ENCODE measurements at places on chromosomes 2 and 18. TPM values are rescaled to one million over a fixed set of nuclear protein-coding genes. Genes with fewer than 3 reads are reported as not detected.

DNA sequence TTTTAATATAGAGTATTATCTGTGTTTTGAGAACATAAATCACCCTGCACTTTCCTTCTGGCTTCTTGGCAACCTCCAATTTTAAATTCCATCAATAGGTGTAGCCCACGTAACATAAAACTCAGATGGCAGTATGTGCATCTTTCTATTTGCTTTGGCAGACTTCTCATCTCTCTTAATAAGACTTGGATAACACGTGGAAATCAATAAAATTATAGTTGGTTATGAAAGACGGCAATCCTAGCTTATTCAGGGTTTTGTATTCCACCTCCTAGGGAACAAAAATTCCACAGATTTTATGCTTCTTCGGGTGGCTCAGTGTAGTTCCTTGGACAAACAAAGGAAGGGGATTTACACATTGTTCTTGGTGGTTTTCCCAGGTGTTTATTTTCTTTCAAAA is 299.3 kb downstream of the RND3 start:
- no peak for DNase-seq
- H3K4me1 ChIP-seq = no peaks in the 10 kb centered on the region
- H3K4me3 ChIP-seq = no peak overlapping the region
- no peaks in the 10 kb centered on the region for H3K27me3 ChIP-seq
- no peaks in the 10 kb centered on the region for H3K36me3 ChIP-seq

DNA sequence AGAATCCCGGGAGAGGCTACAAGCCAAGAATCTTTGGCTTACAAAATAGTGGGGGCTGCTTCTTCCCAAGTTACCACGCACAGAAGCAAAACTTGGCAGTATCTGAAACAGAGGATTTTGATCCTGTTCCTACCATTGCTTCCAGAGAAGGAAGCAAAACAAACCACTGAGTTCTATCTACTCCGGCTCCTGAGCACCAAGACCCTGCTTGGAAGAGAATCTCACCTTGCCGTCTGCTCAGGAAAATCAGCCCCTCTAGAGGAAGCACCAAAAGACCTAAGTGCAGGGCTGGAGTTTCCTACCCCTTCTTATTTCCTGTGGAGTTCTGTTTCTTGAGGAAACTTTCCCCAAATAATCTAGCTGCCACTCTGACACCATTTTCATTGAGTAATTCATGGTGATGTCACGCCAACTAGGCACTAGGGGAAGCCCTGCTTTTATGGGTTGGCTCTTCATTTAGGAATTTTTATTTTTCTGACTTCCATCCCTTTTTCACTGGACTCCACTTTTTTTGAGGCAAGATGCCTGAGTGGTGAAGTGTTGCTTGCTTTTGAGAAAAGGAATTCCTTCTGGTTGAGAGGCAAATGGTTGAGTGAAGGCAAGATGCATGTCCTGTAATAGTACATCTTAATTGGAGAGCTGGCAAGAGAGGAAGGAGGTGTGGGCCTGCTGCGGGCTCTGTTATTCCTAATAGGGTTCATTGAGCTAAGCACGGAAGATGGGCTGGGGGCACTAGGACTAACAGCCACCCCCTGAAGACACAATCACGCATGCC is 36.8 kb upstream of the EML4 start:
- DNase-seq = no peak
- H3K27me3 ChIP-seq = no peaks in the 10 kb centered on the region
- no peaks in the 10 kb centered on the region for H3K36me3 ChIP-seq
- H3K4me1 ChIP-seq = peaks cover 13% of the 10 kb centered on the region
- H3K4me3 ChIP-seq = no peak overlapping the region
- peak overlapping the region; percentile 69 for H3K27ac ChIP-seq

DNA sequence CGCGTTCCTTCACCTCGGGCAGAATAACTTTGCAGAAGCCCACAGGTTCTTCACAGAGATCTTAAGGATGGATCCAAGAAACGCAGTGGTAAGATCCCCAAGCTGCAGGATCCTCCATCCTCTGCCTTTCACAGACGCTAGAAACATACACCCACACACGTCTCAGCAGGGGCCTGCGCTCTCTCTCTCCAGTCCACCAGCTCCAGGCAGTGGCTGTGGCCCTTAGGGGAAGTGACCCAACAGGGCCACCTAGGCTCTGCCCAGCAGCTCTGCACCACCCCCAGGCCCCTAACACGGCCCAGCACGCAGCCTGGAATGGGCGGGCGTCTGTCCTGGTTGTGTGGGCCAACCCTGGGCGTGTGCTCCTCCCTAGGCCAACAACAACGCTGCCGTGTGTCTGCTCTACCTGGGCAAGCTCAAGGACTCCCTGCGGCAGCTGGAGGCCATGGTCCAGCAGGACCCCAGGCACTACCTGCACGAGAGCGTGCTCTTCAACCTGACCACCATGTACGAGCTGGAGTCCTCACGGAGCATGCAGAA is 40.4 kb downstream of the ADI1 start:
- H3K27me3 ChIP-seq = no peaks in the 10 kb centered on the region
- H3K27ac ChIP-seq = no peak overlapping the region
- no peaks in the 10 kb centered on the region for H3K36me3 ChIP-seq
- DNase-seq = no peak

DNA sequence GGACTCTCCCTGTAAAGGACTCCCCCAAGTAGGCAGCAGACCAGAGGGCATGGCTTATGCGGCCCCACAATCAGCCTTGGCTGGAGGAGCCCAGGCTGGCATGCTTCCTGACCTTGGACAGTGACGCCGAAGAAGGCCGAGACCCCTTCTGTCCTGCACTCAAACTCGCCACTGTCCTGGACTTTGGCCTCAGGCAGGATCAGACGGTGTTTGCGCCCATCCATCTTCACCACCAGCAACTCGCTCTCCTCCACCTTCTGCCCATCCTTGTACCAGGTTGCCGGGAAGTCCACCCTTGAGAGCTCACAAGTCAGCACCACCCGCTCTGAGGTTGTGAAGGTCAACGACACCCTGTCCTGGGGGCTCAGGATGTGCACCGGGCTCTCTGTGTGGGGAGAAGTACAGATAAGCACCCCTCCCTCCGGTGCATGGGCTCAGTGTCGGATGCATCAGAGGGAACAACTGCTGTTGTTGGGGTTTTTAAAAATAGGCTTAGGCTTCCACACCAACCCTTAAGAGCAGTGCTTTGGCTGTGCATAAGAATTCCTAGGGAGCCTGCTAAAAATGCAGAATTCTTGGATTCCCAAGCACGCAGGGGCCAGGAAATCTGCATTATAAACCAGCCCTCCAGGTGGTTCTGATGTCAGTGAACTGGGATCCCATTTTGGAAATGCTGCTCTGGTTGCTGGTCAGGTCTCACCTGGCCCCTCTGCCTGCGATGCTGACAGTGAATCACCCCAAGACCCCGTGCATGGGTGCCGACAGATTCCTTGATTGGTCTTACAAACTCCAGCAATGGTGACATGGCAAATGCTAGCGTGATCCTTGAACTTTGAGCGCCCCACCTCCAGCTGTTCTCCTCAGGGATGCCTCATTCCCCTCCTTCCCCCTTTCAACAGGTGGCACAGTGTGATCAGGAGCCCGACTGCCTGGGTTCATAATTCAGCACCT is 5.9 kb downstream of the OBSL1 start:
- H3K27ac ChIP-seq = no peak overlapping the region
- no peaks in the 10 kb centered on the region for H3K36me3 ChIP-seq
- H3K27me3 ChIP-seq = no peaks in the 10 kb centered on the region
- H3K4me3 ChIP-seq = no peak overlapping the region
- no peak for DNase-seq

DNA sequence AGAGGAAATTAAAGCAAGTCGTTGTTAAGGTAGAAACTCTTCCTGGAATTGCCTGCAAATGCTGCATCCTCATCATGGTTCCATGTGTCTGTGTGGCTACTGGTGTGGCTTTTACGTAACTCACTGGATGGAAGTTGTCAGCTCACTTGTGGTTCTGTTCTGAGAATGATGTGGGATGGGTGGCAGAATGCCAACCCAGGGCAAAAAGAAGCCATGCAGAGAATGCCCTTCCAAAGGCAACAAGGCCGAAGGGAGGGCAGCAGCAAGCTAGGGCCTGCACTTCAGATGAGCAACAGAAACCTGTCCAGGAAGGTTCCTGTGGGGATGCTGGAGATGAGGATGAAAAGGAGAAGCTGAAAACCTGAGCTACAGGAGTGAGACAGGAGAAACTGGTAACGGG is 10.4 kb upstream of the NAPG start:
- H3K4me1 ChIP-seq = peaks cover 15% of the 10 kb centered on the region
- H3K4me3 ChIP-seq = no peak overlapping the region
- no peak overlapping the region for H3K27ac ChIP-seq
- H3K36me3 ChIP-seq = no peaks in the 10 kb centered on the region
- no peaks in the 10 kb centered on the region for H3K27me3 ChIP-seq
- no peak for DNase-seq

DNA sequence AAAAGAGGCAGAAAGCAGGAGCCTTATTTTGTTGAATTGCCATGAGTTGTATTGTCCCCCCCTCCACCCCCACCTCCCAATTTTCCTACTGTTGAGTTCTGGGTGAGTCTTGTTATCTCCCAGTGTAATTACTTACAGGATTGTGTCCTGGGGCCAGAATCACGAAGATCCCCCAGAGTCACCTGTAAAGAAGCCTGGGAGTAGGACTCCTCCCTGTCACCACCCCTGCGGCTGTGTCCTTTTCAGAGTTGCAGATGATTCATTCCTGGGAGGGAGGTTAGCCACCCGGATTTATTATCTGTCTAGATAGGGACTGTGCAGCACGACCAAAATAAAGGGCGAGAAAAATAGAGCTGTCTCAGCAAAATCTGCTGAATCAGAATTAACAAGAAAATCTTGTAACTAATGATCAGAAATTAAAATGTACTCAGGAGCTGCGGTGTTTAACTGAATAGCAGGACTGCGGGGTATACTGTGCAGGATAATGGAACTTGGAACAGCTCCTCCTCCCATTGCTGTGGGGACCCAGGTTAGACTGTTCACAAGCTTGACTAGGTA is 81.7 kb upstream of the CAPN13 start:
- DNase-seq = no peak
- no peaks in the 10 kb centered on the region for H3K4me1 ChIP-seq
- no peaks in the 10 kb centered on the region for H3K36me3 ChIP-seq
- H3K4me3 ChIP-seq = no peak overlapping the region

DNA sequence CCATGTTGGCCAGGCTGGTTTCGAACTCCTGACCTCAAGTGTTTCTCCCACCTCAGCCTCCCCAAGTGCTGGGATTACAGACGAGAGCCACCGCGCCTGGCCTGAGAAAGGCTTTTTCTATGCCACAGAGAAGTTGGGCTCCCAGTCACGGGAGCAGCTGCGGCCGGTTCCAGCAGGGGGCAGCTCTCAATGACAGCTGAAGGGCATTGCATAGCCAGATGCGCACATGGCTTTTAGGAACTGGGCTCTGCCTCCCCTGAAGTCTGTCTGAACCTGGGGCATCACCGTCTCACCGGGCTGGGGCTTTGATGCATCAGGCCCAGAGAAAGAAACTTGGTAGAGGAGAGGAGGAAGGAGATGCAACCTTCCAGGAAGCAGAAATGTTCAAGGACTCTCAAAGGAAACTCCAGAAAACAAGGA is 84.2 kb upstream of the LAPTM4A start:
- H3K27ac ChIP-seq = no peak overlapping the region
- H3K36me3 ChIP-seq = no peaks in the 10 kb centered on the region
- H3K27me3 ChIP-seq = no peaks in the 10 kb centered on the region
- no peak overlapping the region for H3K4me3 ChIP-seq
- H3K4me1 ChIP-seq = no peaks in the 10 kb centered on the region
- peak; percentile 56 for DNase-seq

DNA sequence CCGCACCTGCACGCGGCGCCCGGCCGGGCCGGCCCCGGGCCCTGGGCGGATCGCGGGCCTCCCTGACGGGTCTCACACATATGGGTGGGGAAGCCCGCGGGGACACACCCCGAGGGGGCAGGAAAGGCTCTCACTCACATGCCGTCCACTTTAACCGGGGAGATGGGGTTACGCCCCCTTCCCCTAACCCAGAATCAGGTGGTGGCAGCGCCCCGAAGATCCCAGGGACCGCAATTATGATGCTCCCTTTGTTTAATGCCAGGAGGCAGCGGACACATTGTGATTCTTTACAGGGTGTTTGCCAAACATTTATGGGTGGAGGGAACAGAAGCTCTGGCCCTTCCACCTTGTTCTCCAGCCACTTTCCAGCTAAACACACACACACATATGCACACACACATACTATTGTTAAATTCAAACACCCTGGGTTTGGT is 424 bp upstream of the ANKRD44 start:
- no peaks in the 10 kb centered on the region for H3K36me3 ChIP-seq
- H3K4me1 ChIP-seq = peaks cover 5% of the 10 kb centered on the region
- DNase-seq = no peak
- H3K27ac ChIP-seq = no peak overlapping the region
- H3K4me3 ChIP-seq = no peak overlapping the region
- no peaks in the 10 kb centered on the region for H3K27me3 ChIP-seq

- no peaks in the 10 kb centered on the region for H3K27me3 ChIP-seq
- no peak overlapping the region for H3K4me3 ChIP-seq
- H3K4me1 ChIP-seq = no peaks in the 10 kb centered on the region
- no peak overlapping the region for H3K27ac ChIP-seq
- no peaks in the 10 kb centered on the region for H3K36me3 ChIP-seq
These were observed 13.4 kb downstream of the SERPINB7 start for GRCh38 chr18:63788447-63789096.

GRCh38 chr2:105744909-105745853 is at the start of gene NCK2:
TSS of gene NCK2 (plus strand) at chr2:105744912. CDS start at chr2:105855064, 110,152 bp downstream.
- peak within 1 kb of the TSS; percentile 98 for H3K4me3 ChIP-seq
- H3K27me3 ChIP-seq = no peaks in the 10 kb centered on the region
- H3K36me3 ChIP-seq = no peaks in the 10 kb centered on the region
- peak within 1 kb of the TSS; percentile 88 for H3K27ac ChIP-seq
- DNase-seq = peak; percentile 55

DNA sequence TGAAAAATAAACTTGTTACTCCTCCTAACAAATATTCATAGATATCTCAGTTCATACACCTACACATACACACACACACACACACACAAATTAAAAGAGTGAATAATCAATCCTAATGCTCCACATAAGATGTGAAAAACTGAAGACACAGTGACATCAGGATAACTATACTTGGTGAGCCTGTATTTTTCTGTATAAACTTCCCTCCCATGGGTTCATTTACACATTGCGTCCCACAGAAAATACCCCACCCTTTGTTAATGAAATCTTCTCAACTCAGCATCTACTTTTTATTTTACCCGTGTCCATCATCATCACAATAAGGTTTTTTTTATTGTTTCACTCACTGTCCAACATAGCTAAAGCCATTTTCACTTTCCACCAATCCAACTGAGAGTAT is 60.4 kb downstream of the CD226 start:
- H3K27me3 ChIP-seq = no peaks in the 10 kb centered on the region
- DNase-seq = no peak
- H3K4me3 ChIP-seq = no peak overlapping the region
- no peak overlapping the region for H3K27ac ChIP-seq

The EFEMP1 gene
- 50.8 TPM for total RNA-seq

The MERTK gene
- 4.5 TPM for total RNA-seq

The GKN1 gene
- total RNA-seq = not detected

The PAIP2B gene
- total RNA-seq = 49.2 TPM

The PLEK gene
- total RNA-seq = 5.2 TPM

The MAP2 gene
- 18.8 TPM for total RNA-seq

The TGIF1 gene
- 12.8 TPM for total RNA-seq

The LIMS3 gene
- 2.0 TPM for total RNA-seq

The INPP5D gene
- total RNA-seq = 11.4 TPM

The LCT gene
- not detected for total RNA-seq

The DCDC2C gene
- not detected for total RNA-seq
